ENCODE measurements at places on chromosomes 16 and 17. TPM values are rescaled to one million over a fixed set of nuclear protein-coding genes. Genes with fewer than 3 reads are reported as not detected.

Gene HASPIN
- total RNA-seq: not detected

DNA sequence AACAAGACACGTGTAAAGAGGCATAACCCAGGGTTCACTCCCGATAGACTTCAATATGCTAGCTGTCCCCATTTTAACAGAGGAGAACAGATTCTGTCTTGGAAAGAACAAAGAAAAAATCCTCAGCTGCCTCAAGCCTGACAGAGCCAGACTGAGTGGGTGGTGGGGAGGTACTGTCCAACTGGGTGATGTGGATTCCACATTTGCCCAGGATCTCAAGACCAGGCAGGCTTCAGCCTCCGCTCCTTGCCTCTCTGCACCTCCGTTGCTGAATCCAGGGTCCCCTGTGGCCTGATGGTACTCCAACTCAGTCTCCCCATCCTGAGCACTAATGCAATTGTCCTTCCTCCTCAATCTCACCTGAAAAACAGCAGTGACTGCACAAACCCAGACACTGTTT, 163.8 kb downstream of the GSG1L start:
- no peak overlapping the region for H3K27ac ChIP-seq
- H3K4me1 ChIP-seq: no peaks in the 10 kb centered on the region
- H3K36me3 ChIP-seq: no peaks in the 10 kb centered on the region
- DNase-seq: no peak

GRCh38 chr17:29577385-29578211, 9.1 kb downstream of the TP53I13 start:
- H3K27ac ChIP-seq: no peak overlapping the region
- H3K27me3 ChIP-seq: no peaks in the 10 kb centered on the region
- no peak overlapping the region for H3K4me3 ChIP-seq
- peaks cover 71% of the 10 kb centered on the region for H3K36me3 ChIP-seq
- H3K4me1 ChIP-seq: peaks cover 12% of the 10 kb centered on the region

Gene CAPNS2
- 2.1 TPM for total RNA-seq

DNA sequence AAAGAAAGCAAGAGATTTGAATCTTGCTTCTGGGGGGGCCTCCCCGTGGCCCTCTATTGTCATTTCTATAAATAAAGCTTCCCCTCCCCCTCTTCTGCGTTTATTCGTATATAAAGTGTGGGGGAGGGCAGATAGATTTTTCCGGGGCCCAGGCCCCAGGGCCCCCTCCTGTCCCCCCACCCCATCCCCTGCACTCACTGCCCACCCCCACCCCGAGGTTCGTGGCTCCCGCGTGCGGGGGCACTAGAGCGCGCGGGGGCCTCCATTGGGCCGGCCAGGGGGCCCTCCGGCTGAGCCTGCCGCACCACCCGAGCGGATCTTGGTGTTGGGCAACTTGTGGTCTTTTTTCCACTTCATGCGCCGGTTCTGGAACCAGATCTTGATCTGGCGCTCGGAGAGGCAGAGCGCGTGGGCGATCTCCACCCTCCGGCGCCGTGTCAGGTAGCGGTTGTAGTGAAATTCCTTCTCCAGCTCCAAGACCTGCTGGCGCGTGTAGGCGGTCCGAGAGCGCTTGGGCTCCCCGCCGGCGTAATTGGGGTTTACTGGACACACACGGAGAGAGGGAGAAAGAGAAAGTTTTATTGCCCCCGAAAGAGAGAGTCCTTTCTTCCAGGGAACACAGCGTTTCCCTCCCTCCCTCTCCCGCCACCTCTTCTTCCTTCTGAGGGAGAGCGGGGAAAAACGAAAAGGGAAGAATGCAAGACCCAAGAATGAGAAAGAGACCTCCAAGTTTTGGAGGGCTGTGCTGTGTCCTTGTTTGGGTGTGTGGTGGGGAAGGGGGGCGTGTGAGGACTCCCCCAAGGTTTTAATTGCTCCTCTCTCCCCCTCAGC, 1.5 kb downstream of the HOXB4 start:
- H3K36me3 ChIP-seq: no peaks in the 10 kb centered on the region
- H3K27ac ChIP-seq: peak overlapping the region; percentile 94
- peak overlapping the region; percentile 57 for H3K4me3 ChIP-seq
- no peaks in the 10 kb centered on the region for H3K27me3 ChIP-seq

DNA sequence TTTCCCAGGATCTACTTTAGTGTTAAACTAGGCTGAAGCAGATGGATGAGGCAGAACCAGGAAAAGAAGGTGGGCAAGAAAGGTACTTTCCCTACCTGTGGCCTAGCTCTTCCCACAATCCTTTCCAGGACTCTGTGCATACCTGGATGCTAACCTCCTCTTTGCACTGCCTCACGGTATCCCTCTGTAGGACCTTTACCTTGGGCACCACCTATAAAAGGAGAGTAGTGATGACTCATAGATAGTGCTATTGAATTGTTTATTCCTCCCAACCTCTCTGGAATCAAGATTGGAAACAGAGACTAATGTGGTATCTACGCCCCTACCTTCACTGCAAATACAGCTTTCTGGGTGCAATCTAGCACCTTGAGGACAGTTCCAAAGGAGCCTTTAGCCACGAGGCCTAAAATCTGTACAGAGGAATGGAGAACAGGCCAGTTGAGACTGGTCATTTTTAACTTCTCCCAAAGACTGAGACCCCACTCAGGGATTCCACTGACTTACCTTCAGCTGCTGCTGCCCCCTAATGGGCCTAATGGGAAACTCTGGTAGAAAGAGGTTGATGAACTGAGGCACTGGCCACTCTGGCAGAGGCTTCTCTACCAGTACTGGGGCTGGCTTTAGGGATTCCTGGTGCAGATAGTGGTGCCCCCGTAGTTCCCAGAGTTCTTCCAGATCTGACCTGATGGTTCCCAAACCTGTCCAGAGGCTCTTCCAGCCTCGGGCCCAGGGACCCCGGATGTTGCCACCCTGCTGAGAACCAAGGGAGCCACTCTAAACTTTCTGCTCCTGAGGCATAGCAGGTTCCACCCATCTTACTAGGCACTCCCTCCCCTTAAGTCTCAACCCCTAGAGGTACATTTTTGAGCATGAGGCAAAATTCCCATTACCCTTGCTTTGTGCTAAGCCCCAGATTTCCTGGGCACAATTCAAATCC, 781 bp downstream of the RSKR start:
- no peaks in the 10 kb centered on the region for H3K27me3 ChIP-seq
- H3K4me3 ChIP-seq: no peak overlapping the region
- no peaks in the 10 kb centered on the region for H3K4me1 ChIP-seq
- no peak overlapping the region for H3K27ac ChIP-seq

DNA sequence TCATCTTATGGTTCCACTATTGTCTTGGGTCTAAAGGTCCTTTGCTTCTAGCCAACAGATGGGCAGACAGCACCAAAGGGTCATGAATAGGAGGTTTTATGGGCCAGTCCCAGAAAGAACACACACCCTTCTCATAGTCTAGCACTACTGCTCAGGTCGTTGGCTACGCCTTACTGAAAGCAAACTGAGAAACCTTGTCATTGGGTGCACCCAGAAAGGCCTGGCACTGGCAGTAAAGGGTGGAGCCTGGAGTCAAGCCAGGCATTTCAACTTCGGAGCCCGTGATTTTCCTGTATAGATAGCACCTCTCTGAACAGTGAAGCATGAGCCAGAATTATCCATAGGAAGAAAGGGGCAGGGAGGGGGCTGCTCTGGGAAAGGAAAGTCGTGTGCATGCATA, 74.9 kb downstream of the VAT1L start:
- H3K36me3 ChIP-seq: no peaks in the 10 kb centered on the region
- H3K27me3 ChIP-seq: no peaks in the 10 kb centered on the region
- DNase-seq: peak; percentile 28
- H3K4me3 ChIP-seq: no peak overlapping the region
- no peaks in the 10 kb centered on the region for H3K4me1 ChIP-seq

GRCh38 chr17:75191584-75191983, 8.8 kb upstream of the SUMO2 start:
- no peak overlapping the region for H3K27ac ChIP-seq
- H3K4me3 ChIP-seq: no peak overlapping the region
- no peak for DNase-seq
- H3K4me1 ChIP-seq: peaks cover 12% of the 10 kb centered on the region
- H3K36me3 ChIP-seq: no peaks in the 10 kb centered on the region
- no peaks in the 10 kb centered on the region for H3K27me3 ChIP-seq

DNA sequence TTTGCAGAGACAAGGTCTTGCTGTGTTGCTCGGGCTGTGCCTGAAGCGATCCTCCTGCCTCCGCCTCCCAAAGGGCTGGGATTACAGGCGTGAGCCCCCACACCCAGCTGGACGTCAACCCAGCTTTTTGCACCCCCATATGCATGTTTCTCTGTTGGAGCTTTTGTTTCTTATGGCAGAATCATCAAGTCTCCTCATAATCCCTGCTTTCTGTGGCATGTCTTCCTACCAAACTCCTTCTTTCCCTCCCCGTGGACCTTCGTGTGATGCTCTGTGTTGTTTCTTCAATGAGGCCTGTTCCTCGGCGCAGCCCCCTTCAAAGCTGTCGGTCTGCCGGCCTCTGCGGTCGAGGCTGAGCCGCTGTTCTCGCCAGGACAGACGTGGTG, 71.6 kb downstream of the METRNL start:
- peaks cover 11% of the 10 kb centered on the region for H3K4me1 ChIP-seq
- H3K36me3 ChIP-seq: no peaks in the 10 kb centered on the region
- no peak overlapping the region for H3K4me3 ChIP-seq
- no peak for DNase-seq

Gene PTGES3L
- 2.2 TPM for total RNA-seq

GRCh38 chr17:1732241-1732832, 7.8 kb downstream of the WDR81 start:
- peaks cover 72% of the 10 kb centered on the region for H3K36me3 ChIP-seq
- no peak for DNase-seq
- peaks cover 53% of the 10 kb centered on the region for H3K4me1 ChIP-seq
- H3K4me3 ChIP-seq: no peak overlapping the region
- no peak overlapping the region for H3K27ac ChIP-seq
- no peaks in the 10 kb centered on the region for H3K27me3 ChIP-seq

Gene CBX8
- total RNA-seq: 8.9 TPM

Gene NT5C
- 46.4 TPM for total RNA-seq

- no peak overlapping the region for H3K27ac ChIP-seq
- peaks cover 4% of the 10 kb centered on the region for H3K4me1 ChIP-seq
- no peaks in the 10 kb centered on the region for H3K36me3 ChIP-seq
- DNase-seq: no peak
- H3K4me3 ChIP-seq: no peak overlapping the region
Measured at GRCh38 chr16:85245307-85246172, 133.3 kb upstream of the CIBAR2 start.

- no peak overlapping the region for H3K4me3 ChIP-seq
- H3K27me3 ChIP-seq: no peaks in the 10 kb centered on the region
- H3K36me3 ChIP-seq: peaks cover 21% of the 10 kb centered on the region
- no peak overlapping the region for H3K27ac ChIP-seq
- H3K4me1 ChIP-seq: peaks cover 23% of the 10 kb centered on the region
Measured at GRCh38 chr16:50067290-50067853, 1.6 kb downstream of the HEATR3 start.

- H3K4me3 ChIP-seq: no peak overlapping the region
- H3K27ac ChIP-seq: peak overlapping the region; percentile 84
Measured at GRCh38 chr17:27244491-27245223, 49.3 kb upstream of the WSB1 start.

- no peaks in the 10 kb centered on the region for H3K36me3 ChIP-seq
- peak; percentile 35 for DNase-seq
- no peaks in the 10 kb centered on the region for H3K27me3 ChIP-seq
- no peak overlapping the region for H3K27ac ChIP-seq
Measured at GRCh38 chr17:31843070-31843745, 15.8 kb downstream of the COPRS start.

Gene CYTH1
- total RNA-seq: 195 TPM

Gene PLCG2
- 32.7 TPM for total RNA-seq

GRCh38 chr17:47316311-47316710, 7.4 kb upstream of the EFCAB13 start:
- no peak overlapping the region for H3K27ac ChIP-seq
- no peaks in the 10 kb centered on the region for H3K36me3 ChIP-seq
- no peak overlapping the region for H3K4me3 ChIP-seq
- H3K4me1 ChIP-seq: peaks cover 8% of the 10 kb centered on the region
- H3K27me3 ChIP-seq: no peaks in the 10 kb centered on the region
- no peak for DNase-seq

Gene CA10
- not detected for total RNA-seq

DNA sequence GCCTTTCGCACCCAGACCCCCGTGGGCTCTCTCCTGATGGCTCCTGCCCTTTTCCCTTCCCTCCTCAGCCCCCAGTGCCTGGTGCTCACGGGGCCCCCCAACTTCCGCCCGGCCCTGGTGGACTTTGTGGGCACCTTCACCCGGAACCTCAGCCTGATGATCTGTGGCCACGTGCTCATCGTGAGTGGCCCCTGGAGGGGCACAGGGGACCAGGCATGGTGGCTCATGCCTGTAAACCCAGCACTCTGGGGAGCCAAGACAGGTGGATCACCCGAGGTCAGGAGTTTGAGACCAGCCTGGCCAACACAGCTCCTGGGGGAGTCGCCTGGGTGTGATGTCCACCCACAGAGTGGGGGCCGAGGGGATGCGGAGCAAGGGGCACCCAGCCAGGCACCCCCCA, 21.3 kb downstream of the SLC12A3 start:
- no peaks in the 10 kb centered on the region for H3K36me3 ChIP-seq
- no peaks in the 10 kb centered on the region for H3K27me3 ChIP-seq
- no peak overlapping the region for H3K27ac ChIP-seq
- H3K4me1 ChIP-seq: no peaks in the 10 kb centered on the region

Gene EFNB3
- total RNA-seq: 0.91 TPM

GRCh38 chr17:77510133-77510796, 369.5 kb downstream of the SEC14L1 start:
- DNase-seq: no peak
- no peak overlapping the region for H3K4me3 ChIP-seq
- no peaks in the 10 kb centered on the region for H3K27me3 ChIP-seq
- H3K36me3 ChIP-seq: no peaks in the 10 kb centered on the region
- H3K27ac ChIP-seq: no peak overlapping the region
- no peaks in the 10 kb centered on the region for H3K4me1 ChIP-seq

Gene DLX4
- total RNA-seq: 3.7 TPM

GRCh38 chr17:82582709-82583108, 63.2 kb downstream of the FOXK2 start:
- no peaks in the 10 kb centered on the region for H3K4me1 ChIP-seq
- peak overlapping the region; percentile 77 for H3K27ac ChIP-seq
- H3K4me3 ChIP-seq: no peak overlapping the region
- no peaks in the 10 kb centered on the region for H3K36me3 ChIP-seq
- H3K27me3 ChIP-seq: no peaks in the 10 kb centered on the region

Gene KRTAP3-2
- not detected for total RNA-seq

DNA sequence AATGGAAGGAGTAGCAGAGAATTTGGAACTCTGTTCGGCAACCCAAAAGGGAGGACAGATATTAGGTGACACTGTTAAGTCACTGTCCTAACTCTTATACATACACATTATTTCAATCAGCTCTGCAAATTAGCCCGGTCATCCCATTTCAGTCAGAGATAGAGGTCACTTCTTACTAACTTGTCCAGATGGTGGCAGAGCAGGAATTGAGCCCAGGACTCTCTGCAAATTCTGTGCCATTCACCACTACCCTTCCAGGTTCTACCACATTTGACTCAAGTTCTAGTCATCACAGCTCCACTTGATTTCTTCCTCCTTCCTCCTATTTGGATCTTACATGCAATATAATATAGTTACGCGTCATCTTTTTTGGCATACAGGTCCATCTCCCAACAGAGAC, 35.9 kb upstream of the NUDT7 start:
- H3K27ac ChIP-seq: no peak overlapping the region
- no peaks in the 10 kb centered on the region for H3K27me3 ChIP-seq
- no peaks in the 10 kb centered on the region for H3K4me1 ChIP-seq
- DNase-seq: no peak

GRCh38 chr16:27572711-27573110, 22.8 kb downstream of the KATNIP start:
- H3K4me1 ChIP-seq: no peaks in the 10 kb centered on the region
- no peaks in the 10 kb centered on the region for H3K27me3 ChIP-seq
- H3K4me3 ChIP-seq: no peak overlapping the region
- DNase-seq: no peak
- no peak overlapping the region for H3K27ac ChIP-seq
- H3K36me3 ChIP-seq: no peaks in the 10 kb centered on the region

Gene TNFSF12
- total RNA-seq: 32.3 TPM

Gene KCNJ18
- not detected for total RNA-seq
